ENCODE measurements at places on chromosomes 4 and X.

DNA sequence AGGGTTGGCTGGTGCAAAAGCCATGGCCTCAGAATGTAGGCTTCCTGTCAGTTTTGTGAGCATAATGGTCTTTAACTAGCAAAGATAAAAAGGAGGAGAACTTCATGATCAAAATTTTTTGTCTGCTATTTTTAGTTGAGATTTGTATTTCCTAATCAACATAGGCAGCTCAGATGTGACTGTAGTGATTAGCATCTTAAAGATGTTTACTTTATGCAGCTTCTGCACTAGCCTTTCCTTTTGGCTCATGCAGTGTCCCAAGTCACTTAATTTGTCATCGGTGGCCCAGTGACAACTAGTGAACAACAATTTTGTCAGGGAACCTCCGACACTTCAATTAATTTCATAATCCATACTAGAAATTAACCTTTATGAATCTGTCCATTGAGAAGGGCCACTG is 109.8 kb downstream of the CEP135 start:
- no peak for DNase-seq

- DNase-seq: no peak
Measured at GRCh38 chrX:16953606-16954211, 7.3 kb downstream of the REPS2 start.

DNA sequence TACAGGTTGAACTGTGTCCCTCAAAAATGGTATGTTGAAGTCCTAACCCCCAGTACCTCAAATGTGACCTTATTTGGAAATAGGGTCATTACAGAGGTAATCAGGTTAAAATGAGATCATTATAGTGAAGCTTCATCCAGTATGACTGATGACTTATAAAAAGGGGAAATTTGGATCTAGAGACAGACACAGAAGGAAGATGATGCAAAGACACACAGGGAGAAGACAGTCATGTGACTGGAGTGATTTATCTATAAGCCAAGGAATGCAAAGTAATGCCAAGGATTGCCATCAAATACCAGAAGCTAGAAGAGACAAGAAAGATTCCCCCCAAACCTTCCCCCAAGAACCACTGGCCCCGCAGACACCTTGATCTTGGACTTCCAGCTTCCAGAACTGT is 155.2 kb downstream of the RBMX2 start:
- DNase-seq: no peak

DNA sequence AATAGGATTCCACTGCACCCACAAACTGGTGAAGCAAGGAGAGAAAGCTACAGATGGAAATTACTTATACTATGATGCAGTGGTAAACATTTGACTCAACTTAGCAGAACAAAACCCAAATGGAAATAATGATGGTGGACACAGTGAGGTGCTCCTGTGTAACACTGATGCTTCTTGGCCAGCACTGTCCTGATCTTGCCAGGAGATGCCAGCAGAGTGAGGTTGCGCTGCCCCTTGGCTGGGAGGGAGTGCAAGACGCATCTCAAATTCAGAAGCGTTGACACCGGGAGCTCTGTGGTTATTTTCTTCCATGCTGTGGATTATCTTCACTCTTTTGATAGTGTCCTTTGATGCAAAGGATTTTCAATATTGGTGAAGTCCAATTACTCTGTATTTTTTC is 22.0 kb upstream of the ARSH start:
- no peak for DNase-seq

- no peak for DNase-seq
Measured at GRCh38 chrX:37594755-37595382, 23.4 kb downstream of the LANCL3 start.

DNA sequence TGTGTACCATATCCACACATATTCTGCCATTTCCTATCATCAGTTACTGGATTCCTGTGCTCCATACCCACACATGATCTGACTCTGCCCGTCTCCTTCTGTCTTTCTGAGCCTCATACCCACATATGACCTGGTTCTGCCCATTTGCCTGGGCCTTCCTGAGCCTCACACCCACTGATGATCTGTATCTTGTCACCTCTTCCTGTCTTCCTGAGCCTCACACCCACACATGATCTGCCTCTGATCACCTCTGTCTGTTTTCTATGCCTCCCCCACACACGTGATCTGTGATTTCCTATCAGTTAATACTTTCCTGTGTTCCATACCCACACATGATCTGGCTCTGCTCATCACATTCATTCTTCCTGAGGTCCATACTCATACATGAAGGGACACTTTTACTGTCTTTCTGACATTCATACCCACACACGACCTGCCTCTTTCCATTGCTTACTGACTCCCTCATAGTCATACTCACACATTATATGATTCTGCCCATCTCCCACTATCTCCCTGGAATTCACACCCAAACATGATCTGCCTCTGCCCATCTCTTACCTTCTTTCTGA is 32.5 kb downstream of the SCML1 start:
- no peak for DNase-seq

DNA sequence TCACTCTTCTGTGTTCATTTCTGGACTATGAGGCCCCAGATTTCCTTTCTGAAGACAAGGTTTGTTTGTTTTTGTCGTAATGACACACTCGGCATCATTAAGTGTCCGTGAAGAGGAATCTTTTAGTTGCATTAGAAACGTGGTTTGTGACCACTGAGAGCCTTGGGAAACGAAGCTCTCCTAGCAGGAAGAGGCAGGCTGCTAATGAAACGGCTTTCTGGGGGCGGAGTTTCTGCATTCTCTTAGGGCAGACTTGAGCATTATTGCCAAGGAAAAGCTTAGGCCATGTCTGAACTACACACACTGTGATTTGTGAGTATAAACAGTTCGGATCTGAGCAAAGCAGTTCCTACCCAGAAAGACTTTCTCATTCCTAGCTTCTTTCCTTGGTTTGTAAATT is 64.0 kb downstream of the SOX3 start:
- no peak for DNase-seq

GRCh38 chr4:8860096-8860891 is 11.3 kb downstream of the HMX1 start:
- no peak for DNase-seq

DNA sequence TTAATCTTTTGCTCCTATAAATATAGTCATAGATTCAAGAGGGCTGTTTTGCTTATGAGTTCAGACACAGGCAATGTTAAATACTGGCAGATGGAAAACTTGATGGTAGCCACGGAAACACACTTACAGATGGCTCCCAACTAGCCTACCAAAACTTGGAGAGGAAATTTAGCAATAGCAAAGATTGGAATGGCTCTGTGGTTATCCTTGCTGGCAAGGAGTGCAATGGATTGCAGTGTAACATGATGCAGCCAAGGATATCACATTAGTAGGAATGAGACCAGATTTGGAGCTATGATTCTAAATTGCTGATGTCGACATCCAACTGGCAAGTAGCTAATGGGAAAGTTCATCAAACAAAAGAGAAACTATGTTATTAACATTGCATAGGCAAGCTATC is 791.0 kb upstream of the DIAPH2 start:
- DNase-seq: no peak

DNA sequence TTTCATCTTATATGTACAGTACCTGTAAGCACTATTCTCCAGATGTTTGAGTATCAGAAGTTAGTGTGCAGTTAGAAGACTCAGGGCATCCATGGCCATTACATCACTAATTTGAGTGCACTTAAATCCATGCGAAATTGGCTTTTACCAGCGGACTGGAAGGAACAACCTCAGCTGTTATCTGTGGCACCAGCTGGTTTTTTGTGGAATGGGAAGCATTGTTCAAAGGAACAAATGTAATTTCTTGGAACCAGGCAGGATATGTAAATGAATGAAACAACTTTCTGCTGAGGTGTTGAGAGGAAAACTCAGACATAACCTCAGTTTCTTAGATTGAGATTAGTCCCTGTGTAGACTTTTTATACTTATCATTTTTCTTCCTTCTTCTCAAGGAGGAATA is 60.2 kb downstream of the PDGFRA start:
- no peak for DNase-seq

DNA sequence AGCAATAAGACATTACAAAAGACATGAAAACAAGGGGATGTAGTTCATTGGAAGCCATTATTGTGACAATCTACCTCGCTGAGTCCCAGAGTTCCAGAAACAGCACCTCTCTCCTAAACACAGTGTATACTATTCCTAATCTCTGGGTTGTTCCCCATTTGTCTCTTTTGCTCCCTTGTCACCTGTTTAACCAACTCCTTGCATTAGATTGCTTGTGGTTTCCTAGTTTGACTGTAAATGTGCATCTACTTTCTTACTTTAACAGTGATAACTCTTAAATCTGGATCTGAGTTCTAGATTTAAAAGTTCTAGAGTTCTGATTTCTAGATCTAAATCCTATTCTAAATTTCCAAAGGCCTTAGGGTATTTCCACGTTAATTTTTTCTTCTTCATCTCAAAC is 71.6 kb upstream of the TET2 start:
- DNase-seq: no peak

DNA sequence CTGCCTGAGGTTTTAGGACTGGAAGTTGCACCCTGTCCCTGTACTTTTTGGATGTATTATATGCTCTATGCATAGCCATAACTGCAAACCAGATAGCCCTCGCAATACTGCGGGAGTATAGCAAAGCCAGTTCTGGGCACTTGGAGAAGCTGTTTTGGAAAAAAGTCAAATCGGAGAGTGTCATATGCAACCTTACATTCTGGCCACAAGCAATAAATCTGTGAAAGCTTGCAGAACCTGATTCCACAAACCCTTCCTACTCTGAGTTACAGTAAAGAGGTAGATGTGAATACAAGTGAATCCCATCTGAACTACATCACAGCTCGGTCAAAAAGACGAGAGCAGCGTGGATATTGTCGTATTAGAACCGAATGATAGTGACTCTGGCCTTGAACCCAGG is 10.3 kb downstream of the HELT start:
- DNase-seq: no peak

DNA sequence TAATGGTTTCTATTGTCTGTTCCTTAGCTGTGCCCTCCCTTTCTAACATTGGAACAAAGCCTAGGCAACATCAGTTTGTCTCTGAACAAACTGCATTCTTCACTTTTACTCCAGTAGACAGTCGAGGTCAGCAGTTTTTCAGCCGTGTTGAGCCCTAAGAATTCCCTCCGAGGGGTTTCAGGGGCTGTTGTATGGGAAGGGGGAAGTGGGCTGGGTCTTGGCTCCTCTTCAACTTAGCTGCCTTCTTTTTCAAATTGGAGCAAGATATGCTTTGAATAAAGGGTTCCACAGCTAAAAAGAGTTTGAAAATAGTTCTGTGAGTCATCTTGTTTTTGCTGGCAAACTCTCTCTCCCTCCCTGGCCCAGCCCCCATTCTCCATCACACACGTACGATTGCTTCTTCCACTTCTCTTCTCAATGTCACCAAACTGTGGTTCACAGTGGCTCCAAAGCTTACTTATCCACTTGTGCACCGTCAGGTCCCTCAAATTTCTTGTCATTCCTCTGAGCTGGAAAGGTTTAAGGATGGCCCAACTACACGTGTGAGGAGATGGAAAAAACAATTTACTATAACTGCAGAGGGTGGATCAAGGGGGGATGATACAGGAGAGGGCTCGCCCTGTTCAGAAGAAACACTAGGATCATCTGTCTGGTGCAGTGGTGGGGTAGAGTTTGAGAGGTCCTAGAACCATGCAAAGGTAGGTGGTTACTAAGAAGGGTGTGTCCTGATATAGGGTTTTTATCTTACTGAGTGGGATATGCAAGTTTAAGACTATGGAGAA is 9.2 kb upstream of the MAML3 start:
- DNase-seq: no peak
